NCI-H1092 treated with DMSO at 0.1 percent for 48 hours (cell line): ENCODE measurements at places on chromosomes 3 and 15.

GRCh38 chr3:52056521-52056967, at the start of gene DUSP7:
DUSP7 (minus strand) TSS chr3:52056571; CDS start chr3:52056366, 205 bp downstream.
- DNase-seq, result peak; percentile 42

DNA sequence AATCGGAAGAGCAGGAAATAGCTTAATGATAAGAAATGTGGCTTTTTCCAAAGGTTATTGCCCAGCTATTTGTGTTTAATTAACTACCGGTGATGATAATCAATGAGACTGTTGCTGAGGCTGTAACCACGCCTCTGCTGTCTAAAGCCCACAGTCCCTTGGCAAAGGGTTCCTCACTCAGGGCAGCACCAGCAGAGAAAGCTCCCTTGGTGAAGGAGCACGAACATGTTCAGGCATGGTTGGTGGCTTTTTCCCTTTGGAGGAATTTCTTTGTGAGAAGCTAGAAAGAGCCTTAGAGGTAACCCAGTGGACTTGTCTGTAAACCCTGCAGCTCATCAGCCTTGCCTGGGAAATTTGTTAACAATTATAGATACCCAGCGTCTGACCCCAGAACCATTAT, 7.5 kb upstream of the ST6GAL1 start:
- no peak for DNase-seq

GRCh38 chr3:12004741-12005513, 739 bp downstream of the SYN2 start:
- peak; percentile 11 for DNase-seq

GRCh38 chr3:44136421-44136820, 105.3 kb upstream of the TOPAZ1 start:
- DNase-seq, result no peak

GRCh38 chr3:143538577-143538981, 309.7 kb downstream of the SLC9A9 start:
- DNase-seq, result no peak

DNA sequence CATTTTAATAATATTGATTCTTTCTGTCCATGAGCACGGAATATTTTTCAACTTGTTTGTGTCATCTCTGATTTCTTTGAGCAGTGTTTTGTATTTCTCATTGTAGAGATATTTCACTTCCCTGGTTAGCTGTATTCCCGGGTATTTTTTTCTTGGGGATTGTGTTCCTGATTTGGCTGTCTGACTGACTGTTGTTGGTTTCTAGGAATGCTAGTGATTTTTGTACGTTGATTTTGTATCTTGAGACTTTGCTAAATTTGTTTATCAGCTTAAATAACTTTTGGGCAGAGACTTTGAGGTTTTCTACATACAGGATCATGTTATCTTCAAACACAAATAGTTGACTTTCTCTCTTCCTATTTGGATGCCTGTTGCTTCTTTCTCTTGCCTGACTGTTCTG, 418.8 kb upstream of the ALCAM start:
- no peak for DNase-seq

DNA sequence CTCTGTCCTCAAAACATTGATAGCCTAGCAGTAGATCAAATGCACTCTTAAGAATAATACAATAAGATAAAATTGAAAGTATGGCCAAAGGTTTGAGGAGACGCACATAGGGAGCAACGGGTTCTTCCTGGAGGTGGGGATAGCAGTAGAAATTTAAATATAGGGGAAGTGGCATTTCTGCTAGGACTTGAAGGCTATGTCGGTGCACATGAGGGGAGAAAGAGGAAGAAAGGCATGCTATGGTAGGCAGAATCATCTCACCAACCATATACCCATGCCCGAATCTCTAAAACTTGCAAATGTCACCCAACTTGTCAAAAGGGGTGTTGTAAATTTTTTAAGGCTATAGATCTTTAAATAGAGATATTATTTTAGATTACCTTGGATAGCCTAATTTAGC, 735.1 kb upstream of the LMCD1 start:
- no peak for DNase-seq

DNA sequence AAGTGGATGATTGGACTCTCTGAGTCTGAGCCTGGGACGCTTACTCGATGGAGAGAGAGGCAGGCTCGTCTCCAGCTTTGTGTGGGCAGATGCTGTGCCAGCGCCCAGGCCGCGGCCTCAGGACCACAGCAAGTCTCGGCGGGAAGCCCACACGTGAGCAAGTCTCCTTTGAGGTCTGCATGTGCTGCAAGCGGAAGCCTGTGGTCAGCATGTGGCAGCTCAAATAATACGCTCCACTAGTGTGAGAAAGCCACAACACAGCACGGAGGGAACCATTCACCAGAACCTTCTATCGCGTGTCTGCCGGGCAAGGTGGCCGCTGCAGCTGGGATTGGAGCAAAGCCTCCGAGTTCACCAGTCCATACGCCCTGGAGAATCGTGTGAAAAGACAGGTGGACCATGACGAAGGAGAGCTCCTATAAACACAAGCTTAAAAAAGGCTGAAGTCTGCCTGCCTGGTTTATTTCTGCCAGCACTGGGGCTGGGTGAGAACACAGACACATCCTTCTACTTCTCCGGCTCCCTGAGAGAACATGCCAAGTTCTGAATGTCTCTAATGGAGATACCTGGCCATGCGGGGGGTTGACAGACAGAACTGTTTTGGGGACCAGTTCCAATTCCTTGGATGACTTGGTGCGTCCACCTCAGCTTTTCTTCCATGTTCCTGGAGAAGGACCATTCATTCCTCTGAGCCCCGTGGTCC, 82.0 kb upstream of the LRIG1 start:
- no peak for DNase-seq
